ENCODE measurements at places on chromosomes 4 and X.

DNA sequence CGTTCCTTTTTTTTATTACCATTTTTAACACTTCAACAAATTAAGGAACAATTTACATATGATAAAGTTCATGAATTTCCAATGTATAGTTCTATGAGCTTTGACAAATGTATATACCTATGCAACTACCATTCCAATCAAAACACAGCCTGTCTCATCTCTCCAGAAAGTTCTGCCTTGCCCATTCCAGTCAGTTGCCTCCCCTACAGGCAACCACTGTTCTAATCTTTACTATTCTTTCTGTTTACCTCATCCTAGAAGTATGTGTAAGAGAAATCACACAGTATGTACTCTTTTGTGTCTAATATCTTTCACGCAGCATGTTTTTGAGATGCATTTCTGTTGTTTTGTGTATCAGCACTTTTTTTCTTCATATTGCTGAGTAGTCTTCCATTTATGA lies 224.9 kb downstream of the KIT start:
- DNase-seq, result no peak

- no peak for DNase-seq
These were observed 34.4 kb upstream of the DEFB131A start for GRCh38 chr4:9409793-9410192.

DNA sequence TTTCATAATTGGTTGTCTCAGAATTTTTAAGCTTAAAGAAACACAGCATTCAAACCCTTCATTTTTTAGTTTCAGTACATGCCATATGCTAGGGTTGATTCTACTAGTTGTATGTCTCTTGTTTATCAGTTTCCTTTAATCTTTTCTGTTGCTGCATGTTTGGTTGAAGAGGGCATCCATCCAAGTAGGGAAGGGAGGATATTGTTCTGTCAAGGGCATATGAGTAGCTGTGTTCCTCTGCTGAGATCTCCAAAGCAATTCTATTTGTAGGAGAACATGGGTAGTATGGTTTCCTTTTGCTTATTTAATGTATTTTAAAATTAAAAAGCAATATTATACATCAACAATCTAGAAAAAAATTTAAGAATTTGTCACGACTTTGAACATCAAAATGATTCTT lies 167.7 kb downstream of the FHIP1A start:
- no peak for DNase-seq

- no peak for DNase-seq
These were observed 183.5 kb upstream of the C1QTNF7 start for GRCh38 chr4:15244354-15244753.

DNA sequence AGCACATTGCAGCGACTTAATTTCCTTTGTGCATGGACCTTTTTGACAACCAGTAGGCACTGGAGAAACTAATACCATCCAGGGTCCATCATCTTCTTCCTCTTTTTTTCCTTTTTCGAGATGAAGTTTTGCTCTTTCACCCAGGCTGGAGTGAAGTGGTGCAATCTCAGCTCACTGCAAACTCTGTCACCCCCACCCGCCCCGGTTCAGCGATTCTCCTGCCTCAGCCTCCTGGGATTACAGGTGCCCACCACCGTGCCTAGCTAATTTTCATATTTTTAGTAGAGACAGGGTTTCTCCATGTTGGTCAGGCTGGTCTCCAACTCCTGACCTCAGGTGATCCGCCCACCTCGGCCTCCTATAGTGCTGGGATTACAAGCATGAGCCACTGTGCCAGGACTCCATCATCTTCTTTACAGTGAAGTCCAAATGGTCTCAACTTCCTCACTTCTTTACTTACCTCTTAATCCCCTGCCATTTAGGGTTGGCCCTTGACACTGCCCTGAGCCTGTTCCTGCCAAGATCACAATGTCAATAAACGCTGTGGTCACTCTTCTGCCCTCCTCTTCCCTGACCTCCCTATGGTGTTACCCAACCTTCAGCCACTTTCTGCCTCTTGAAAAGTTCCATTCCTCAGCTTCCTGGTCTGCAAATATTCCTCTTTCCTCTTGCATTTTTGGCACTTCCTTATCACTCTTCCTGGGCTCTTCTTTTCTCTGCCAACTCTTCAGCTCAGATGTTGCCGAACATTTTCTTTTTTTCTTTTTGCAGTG lies 119.8 kb upstream of the SLC34A2 start:
- no peak for DNase-seq

GRCh38 chrX:138150709-138151108 lies 560.8 kb downstream of the FGF13 start:
- DNase-seq, result no peak

GRCh38 chr4:36399762-36400353 lies 118.4 kb downstream of the DTHD1 start:
- DNase-seq, result no peak

- DNase-seq, result no peak
These were observed 2.9 kb upstream of the ADH6 start for GRCh38 chr4:99221980-99222379.

DNA sequence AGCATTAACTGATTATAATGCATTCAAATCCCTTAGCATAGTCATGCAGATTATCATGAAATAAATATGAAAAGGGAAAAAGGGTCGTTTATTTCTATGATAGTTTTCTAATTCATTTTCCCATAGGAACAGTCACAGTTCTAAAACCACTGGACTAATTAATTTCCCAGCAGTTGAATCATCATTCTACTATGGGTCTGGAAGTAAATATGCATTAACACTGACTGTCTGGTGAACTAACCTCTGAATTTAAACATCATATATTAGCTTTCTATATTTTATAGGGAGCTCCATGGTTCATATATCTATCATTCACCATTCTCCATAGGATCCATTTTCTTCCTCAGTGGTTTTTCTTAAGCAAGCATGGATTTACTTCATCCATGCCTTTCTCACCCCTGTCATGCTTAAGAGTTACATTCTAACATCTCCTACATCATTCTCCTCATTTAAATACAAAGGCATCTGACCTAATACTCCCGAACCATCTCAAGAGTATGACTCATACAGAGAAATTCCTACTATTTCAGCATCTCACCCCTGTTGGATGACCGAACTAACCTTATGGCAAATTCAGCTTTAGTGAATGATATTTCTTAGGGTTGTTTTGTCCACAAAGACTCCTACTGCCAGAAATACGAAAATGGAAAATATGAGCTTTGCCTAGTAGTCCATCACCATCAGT lies 198.7 kb upstream of the ADAMTS3 start:
- DNase-seq, result no peak

GRCh38 chr4:3463556-3464348 lies 646 bp downstream of the DOK7 start:
- DNase-seq, result no peak
